ENCODE measurements at places on chromosomes 12 and 14.
A peak's percentile ranks its signal among the peaks of the same experiment; 100 is the strongest.

DNA sequence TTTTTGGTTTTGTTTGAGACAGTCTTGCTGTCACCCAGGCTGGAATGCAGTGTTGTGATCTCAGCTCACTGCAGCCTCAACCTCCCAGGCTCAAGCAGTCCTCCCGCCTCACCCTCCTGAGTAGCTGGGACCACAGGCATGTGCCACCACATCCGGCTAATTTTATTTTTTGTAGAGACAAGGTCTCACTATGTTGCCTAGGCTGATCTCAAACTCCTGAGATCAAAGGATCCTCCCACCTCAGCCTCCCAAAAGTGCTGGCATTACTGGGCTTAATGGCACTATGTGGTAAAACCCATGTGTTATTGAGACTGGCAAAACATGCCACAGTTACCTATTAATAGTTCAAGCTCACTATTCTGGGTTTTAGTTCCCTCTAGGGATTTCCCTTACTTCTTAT is 51.2 kb upstream of the KCNH3 start:
- H3K4me1 ChIP-seq = no peaks in the 10 kb centered on the region
- DNase-seq = no peak
- H3K36me3 ChIP-seq = peaks cover 14% of the 10 kb centered on the region
- no peaks in the 10 kb centered on the region for H3K27me3 ChIP-seq
- H3K4me3 ChIP-seq = no peak overlapping the region

DNA sequence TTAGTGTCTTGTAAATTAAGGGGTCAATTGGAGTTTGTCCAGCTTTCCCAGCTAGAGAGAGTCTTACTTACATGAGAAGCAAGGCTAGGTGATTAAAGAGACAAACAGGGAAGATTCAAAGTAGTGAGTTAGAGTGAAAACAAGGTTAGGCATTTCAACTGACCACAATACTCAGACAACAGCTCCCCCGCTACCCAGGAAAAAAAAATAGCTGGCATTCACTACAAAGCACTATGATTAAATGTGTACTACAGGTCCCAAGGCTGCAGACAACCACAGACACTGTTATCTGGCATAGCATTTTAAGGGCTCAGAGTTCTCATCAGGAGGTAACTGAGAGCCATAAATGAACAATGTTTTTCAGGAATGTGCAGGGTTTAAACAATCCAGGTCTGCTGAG is 680.9 kb downstream of the TMEM121 start:
- peaks cover 2% of the 10 kb centered on the region for H3K4me1 ChIP-seq
- no peak overlapping the region for H3K27ac ChIP-seq
- no peak overlapping the region for H3K4me3 ChIP-seq
- no peaks in the 10 kb centered on the region for H3K36me3 ChIP-seq
- no peak for DNase-seq

DNA sequence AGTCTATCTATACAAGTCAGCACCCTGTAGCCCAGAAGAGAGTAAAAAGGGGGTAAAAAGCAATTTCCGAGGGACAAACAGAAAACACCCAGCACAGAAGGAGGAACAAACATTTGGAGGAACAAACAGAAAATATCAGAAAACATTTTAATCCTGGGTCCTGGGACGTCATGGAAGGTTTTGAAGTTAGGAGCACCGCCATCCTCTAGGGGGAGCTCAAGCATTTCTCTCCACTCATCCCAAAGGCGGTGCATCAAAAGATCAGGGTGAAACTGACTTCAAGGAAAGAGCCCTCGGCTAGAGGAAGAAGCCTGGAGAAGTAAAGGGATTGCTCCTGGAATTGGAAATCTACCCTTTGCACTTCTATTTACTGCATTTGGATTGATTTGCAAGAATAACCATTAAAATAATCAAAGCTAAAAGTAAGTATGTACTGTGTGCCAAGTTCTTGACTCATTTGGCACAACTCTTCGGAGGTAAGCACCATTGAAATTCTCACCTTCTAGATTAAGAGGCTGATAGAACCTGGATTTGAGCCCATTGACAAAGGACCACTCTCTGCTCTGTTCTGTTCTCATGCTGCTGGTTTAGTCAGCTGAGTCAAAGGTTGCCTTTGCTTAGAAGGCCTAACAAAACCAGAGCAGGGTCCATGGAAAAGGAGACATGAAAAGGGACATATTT is 17.2 kb upstream of the POC1B start:
- no peaks in the 10 kb centered on the region for H3K27me3 ChIP-seq
- H3K36me3 ChIP-seq = no peaks in the 10 kb centered on the region
- DNase-seq = peak; percentile 62
- H3K27ac ChIP-seq = no peak overlapping the region

GRCh38 chr14:34359420-34360117 is 102.5 kb downstream of the SPTSSA start:
- peaks cover 7% of the 10 kb centered on the region for H3K27me3 ChIP-seq
- DNase-seq = no peak
- no peak overlapping the region for H3K27ac ChIP-seq

- no peak overlapping the region for H3K4me3 ChIP-seq
- no peak overlapping the region for H3K27ac ChIP-seq
- no peak for DNase-seq
- no peaks in the 10 kb centered on the region for H3K27me3 ChIP-seq
- H3K36me3 ChIP-seq = peaks cover 4% of the 10 kb centered on the region
These were observed 391.4 kb downstream of the FUT8 start for GRCh38 chr14:65803885-65804284.

DNA sequence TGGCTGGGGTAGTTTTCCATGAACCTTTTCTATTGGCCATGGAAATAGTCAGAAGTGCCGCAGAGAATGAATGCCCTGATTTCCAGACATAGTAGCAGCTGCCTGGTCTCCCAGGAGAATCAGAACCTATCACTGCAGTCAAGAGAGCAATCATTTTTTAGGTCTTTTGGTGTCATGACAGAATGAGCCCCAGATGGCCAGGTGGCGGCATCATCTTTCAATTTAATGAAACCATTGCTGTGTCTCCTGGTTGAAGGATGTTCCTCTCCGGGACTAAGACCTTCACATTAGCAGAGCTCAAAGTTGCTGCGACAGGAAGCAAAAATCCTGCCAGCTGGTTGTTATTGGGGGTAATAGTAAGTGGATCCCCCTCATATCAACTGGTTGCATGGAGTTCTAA is 18.8 kb downstream of the TNFAIP2 start:
- peaks cover 24% of the 10 kb centered on the region for H3K27me3 ChIP-seq
- no peak overlapping the region for H3K4me3 ChIP-seq
- H3K4me1 ChIP-seq = peaks cover 14% of the 10 kb centered on the region
- no peak overlapping the region for H3K27ac ChIP-seq
- H3K36me3 ChIP-seq = no peaks in the 10 kb centered on the region

DNA sequence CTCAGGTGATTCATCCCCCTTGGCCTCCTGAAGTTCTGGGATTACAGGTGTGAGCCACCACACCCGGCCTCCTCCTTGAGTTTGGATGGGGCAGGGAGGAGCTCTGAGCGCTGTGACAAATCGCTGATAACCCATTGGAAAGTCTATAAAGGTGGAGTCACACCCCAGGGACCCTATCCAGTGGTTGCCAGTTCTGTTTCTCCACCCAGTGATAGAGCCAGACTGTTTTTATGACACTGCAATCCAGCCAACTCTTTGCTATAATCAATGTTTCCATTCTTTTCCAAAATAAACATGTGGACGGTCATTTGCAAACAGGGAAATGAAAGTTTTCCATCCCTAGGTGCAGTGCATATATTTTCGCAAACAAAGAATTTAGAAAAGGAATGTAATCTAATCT is 142.0 kb upstream of the PELI2 start:
- no peak overlapping the region for H3K4me3 ChIP-seq
- no peak overlapping the region for H3K27ac ChIP-seq
- peaks cover 3% of the 10 kb centered on the region for H3K27me3 ChIP-seq

GRCh38 chr12:6553051-6553868 is 2.6 kb downstream of the IFFO1 start:
- DNase-seq = no peak
- H3K4me1 ChIP-seq = peaks cover 33% of the 10 kb centered on the region
- no peak overlapping the region for H3K4me3 ChIP-seq

- DNase-seq = no peak
- H3K27ac ChIP-seq = no peak overlapping the region
- no peak overlapping the region for H3K4me3 ChIP-seq
- H3K27me3 ChIP-seq = no peaks in the 10 kb centered on the region
These were observed 943.0 kb downstream of the GALC start for GRCh38 chr14:87049950-87050349.

- no peak overlapping the region for H3K27ac ChIP-seq
- no peaks in the 10 kb centered on the region for H3K4me1 ChIP-seq
- peaks cover 1% of the 10 kb centered on the region for H3K27me3 ChIP-seq
- DNase-seq = no peak
- H3K36me3 ChIP-seq = no peaks in the 10 kb centered on the region
These were observed 13.7 kb downstream of the MYBPC1 start for GRCh38 chr12:101608301-101609133.

- no peaks in the 10 kb centered on the region for H3K4me1 ChIP-seq
- H3K4me3 ChIP-seq = no peak overlapping the region
- H3K27me3 ChIP-seq = peaks cover 22% of the 10 kb centered on the region
- no peaks in the 10 kb centered on the region for H3K36me3 ChIP-seq
- no peak overlapping the region for H3K27ac ChIP-seq
- DNase-seq = no peak
These were observed 20.8 kb downstream of the PRMT8 start for GRCh38 chr12:3511760-3512159.

DNA sequence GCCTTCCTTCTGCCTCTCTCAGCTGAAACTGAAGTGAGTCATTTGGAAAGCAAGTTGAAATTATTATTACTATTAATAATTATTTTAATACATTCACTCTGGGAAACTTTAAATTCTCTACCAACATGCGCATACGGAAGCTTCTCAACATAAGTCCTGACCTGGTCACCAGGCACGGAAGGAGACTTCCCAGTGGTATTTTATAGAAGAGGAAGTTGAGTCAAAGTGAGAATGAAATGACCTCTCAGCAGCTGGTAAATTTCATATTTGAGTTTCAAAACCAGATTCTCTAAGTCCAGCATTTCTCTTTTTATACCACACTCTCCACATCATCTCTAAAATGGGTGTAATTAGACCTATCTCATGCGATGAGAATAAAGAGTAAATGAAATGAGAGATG is 747.4 kb downstream of the VRK1 start:
- H3K27ac ChIP-seq = no peak overlapping the region
- no peak overlapping the region for H3K4me3 ChIP-seq
- no peaks in the 10 kb centered on the region for H3K4me1 ChIP-seq
- DNase-seq = no peak
- no peaks in the 10 kb centered on the region for H3K27me3 ChIP-seq
- no peaks in the 10 kb centered on the region for H3K36me3 ChIP-seq

GRCh38 chr12:108363165-108363564 is 24.1 kb upstream of the CMKLR1 start:
- no peaks in the 10 kb centered on the region for H3K36me3 ChIP-seq
- H3K27me3 ChIP-seq = peaks cover 7% of the 10 kb centered on the region
- DNase-seq = no peak
- H3K4me1 ChIP-seq = peaks cover 7% of the 10 kb centered on the region

- no peak for DNase-seq
- H3K27me3 ChIP-seq = no peaks in the 10 kb centered on the region
- H3K4me1 ChIP-seq = no peaks in the 10 kb centered on the region
- no peak overlapping the region for H3K4me3 ChIP-seq
- H3K36me3 ChIP-seq = peaks cover 10% of the 10 kb centered on the region
- no peak overlapping the region for H3K27ac ChIP-seq
These were observed 25.7 kb downstream of the METTL25 start for GRCh38 chr12:82383930-82384552.

DNA sequence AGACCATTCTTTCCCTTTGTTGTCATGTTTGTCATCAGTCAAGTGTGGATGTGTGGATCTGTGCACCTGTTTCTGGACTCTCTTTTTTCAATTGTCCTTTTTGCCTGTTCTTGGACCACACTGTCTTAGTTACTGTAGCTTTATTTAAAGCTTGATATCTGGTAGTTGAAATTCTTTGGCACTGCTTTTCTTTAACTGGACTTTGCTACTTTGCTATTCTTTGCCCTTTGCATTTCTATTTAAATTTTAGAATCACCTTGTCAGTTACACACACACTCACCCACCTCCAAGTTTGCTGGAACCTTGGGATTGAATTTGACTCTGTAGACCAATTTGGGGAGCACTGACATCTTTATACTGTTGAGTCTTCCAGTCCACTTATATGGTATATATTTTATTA is 61.5 kb downstream of the VRK1 start:
- no peak overlapping the region for H3K27ac ChIP-seq
- DNase-seq = no peak
- H3K36me3 ChIP-seq = peaks cover 24% of the 10 kb centered on the region
- H3K4me1 ChIP-seq = peaks cover 3% of the 10 kb centered on the region
- no peaks in the 10 kb centered on the region for H3K27me3 ChIP-seq

DNA sequence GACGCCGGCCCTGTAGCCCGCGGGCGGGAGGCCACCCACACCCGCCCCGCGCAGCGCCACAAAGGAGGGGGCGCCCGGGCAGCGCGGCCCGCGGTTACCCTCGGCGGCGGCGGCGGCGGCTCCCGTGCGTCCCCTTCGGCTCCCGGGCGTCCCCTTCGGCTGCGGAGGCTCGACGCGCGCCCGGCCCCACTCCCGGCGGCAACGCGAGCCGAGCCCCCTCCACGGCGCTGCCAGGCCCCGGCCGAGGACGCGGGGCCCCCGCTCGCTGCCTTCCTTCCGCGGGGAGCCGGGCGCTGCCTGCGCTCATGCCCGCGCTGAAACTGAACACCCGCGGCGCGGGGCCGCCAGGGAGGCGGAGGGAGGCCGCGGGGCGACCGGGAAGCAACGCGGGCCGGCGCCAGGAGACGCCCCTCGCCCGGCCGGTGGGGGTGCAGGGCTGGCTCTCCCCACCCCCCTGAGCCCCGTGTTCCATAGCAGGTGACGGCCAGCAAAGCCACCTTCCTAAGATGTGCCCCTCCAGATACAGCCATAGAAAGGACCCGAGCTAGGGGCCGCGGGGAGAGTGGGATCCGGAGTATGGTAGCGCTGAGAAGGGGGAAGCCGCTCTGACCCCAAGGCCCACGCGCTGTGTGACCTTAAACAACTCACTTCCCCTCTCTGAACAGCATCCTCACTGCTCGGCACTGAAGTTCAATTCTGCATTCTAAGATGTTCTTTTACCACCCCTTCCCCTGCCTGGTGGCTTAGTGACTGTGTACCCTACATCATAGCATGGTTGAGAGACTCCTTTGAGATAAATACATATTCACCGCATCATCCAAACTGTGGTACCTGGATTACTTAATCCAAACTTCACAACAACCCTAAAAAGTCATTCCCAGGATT is 42.8 kb downstream of the KDM2B start:
- no peaks in the 10 kb centered on the region for H3K27me3 ChIP-seq
- peaks cover 24% of the 10 kb centered on the region for H3K4me1 ChIP-seq
- peak overlapping the region; percentile 99 for H3K27ac ChIP-seq
- H3K4me3 ChIP-seq = peak overlapping the region; percentile 98
- H3K36me3 ChIP-seq = peaks cover under 1% of the 10 kb centered on the region

GRCh38 chr14:102891556-102891955 is 30.9 kb upstream of the AMN start:
- no peak overlapping the region for H3K27ac ChIP-seq
- H3K36me3 ChIP-seq = peaks cover 16% of the 10 kb centered on the region
- no peaks in the 10 kb centered on the region for H3K27me3 ChIP-seq
- no peak for DNase-seq
- H3K4me1 ChIP-seq = peaks cover 3% of the 10 kb centered on the region
